ENCODE measurements at places on chromosomes 1 and 21.

DNA sequence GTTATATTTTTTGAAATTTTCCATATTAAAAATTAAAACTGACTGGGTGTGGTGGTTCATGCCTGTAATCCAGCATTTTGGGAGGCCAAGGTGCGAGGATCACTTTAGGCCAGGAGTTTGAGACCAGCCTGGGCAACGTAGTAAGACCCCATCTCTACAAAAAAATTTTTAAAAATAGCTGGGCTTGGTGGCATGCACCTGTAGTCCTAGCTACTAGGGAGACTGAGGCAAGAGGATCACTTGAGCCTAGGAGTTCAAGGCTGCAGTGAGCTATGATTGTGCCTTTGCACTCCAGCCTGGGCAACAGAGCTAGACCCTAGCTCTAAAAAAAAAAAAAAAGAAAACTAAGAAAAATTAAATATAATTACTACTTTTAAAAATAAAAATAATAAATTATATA, 4.5 kb upstream of the SVBP start:
- DNase-seq = no peak

DNA sequence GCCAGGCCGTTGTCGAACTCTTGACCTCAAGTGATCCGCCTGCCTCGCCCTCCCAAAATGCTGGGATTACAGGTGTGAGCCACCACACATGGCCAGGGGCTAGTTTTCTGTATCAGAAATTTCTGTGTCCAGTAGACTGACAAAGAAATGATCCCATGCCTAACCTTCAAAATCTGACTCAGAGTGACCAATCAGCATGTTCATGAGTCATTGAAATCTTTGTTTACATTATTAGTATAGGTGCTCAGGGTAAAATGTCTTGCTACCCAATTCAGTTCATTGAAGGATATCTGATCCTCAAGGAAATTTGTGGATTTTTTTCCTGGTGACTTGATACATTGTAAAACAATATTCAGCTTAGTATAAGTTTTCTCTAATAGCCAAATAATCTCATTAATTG, 11.0 kb upstream of the LDLRAD2 start:
- no peak for DNase-seq

- DNase-seq = no peak
These were observed 36.7 kb upstream of the TTC4 start for GRCh38 chr1:54678776-54679643.

- no peak for DNase-seq
These were observed 14.7 kb downstream of the ADCY10 start for GRCh38 chr1:167899253-167899681.

- no peak for DNase-seq
These were observed 201.1 kb downstream of the BACH1 start for GRCh38 chr21:29499734-29500343.

DNA sequence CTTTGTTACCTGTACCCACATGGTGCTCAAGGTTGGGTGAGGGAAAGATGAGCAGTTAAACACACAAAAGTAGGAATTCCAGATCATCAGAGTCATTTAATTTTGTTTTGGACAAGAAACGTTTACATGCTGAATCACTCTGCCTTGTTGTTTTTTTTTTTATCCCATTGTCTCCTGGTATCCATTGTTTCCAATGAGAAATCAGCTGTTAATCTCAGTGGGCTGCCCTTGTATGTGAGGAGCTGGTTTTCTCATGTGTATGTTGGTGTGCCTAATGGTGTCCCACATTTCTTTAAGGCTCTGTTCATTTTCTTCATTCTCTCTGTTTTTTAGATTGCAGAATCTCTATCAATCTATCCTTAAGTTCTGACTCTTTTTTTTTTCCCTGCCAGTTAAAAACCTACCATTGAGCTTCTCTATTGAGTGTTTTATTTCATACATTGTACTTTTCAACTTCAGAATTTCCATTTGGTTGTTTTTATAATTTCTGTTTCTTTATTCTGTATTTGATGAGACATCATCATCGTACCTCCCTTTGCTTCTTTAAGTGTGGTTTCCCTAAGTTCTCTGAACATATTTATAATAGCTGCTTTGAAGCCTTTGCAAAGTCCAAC, 8.8 kb upstream of the OBSCN start:
- no peak for DNase-seq

DNA sequence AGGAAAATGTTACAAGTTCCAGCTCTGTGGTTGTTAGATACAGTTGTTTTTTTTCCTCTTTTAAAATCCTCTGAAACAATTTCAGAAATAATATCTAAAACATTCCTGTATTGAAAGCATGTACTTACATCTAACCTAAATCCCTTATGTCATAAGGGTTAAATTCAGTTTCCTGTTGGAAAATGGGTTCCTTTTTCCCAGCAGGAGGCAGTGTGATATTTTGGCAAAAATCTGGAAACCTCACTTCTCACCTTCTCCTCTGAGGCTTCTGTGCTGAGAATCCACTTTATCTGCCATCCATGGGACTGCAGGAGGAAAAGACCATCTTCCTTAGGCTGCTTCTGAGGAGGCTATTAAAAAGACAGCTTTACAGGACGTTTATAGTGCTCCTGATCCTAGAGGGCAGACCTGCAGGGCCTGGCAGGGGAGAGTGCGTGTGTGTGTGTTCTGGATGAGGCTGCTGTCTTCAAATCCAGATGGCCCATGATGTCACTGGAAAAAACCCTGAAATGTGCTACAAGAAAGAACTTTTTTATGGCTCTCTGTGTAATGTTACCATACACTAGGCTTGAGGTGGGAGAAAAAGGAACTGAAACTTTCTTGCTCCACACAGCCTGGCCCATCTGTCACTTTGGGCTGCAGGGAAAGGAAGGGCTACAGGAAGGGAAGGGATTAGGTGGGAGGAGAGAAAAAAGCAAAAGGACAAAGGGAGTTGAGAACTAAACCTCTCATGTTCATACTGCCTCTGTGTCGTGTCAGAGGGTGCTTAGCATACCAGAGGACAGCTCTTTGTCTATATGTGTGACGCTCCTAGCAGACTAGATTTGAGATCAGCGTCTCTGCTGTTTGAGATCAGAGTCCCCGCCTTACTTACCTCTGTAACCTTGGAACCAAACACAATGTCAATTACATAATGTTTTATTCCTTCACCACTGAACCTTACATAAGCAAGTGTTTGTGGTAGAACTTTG, 379.2 kb upstream of the SPAG17 start:
- DNase-seq = no peak

GRCh38 chr1:116259663-116260062, 113.4 kb upstream of the ATP1A1 start:
- DNase-seq = no peak

DNA sequence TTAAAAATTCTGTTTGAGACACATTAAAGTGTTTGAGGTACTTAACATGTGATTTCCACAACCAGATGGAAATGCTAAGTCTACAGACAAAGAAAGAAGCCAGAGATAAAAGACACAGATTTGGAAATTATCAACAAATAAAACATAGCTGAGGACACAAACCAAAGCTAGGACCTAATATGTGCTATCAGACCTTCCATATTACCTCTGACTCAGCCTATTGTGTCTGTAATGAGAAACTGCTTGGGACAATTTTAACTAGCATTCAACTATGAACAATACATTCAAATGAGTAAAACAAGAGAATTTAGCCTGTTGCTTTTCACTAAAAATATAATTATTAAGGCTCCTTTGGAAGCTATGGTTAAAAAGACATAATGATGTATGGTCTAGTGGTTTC, 54.6 kb downstream of the WNT2B start:
- no peak for DNase-seq

GRCh38 chr1:47196622-47197021, 6.8 kb upstream of the PDZK1IP1 start:
- DNase-seq = no peak

- no peak for DNase-seq
These were observed 66.1 kb downstream of the FASLG start for GRCh38 chr1:172724765-172725613.

DNA sequence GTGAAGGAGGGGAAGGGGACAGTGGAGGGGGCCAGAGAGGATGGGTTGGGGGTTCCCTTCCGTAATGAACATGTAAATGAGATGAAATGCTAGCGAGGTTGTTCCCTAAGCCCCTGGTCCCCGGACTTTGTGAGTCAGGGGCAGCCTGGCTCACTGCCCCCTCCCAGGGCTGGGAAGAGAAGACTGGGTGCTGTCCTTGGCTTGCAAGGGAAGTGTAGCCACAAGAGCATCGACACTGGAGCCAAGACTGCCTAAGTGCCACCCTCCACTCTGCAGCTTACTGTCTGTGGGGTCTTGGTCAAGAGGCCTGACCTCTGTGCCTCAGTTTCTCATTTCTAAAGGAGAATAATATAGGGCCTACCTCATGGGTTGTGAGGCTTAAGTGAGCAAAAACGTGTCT, 483 bp downstream of the PEAR1 start:
- DNase-seq = no peak

- no peak for DNase-seq
These were observed 319.5 kb upstream of the USP24 start for GRCh38 chr1:55534565-55535121.
